Smooth muscle cell of the coronary artery (primary cell): ENCODE measurements at places on chromosomes 2 and 18. TPM values are rescaled to one million over a fixed set of nuclear protein-coding genes. Genes with fewer than 3 reads are reported as not detected.

The CNOT11 gene
- total RNA-seq, result 9.6 and 12.1 TPM in 2 replicates

The DES gene
- 0.15 and 11.8 TPM in 2 replicates for total RNA-seq

The COL4A4 gene
- total RNA-seq, result 6.8 and 18.7 TPM in 2 replicates

The NEU2 gene
- total RNA-seq, result not detected in 2 replicates

The MYO7B gene
- 0.23 TPM in 1 of 2 replicates, not detected in the other for total RNA-seq

The PTRHD1 gene
- 22.2 and 40.1 TPM in 2 replicates for total RNA-seq

The POTEC gene
- total RNA-seq, result 0.12 TPM in 1 of 2 replicates, not detected in the other
